Stimulated activated CD8-positive, alpha-beta memory T cell treated with anti-CD3 and anti-CD28 coated beads, Interleukin-12 subunit alpha, Interleukin-12 subunit beta, amount 100 ng/mL, for 4 hours (primary cell): ENCODE measurements at places on chromosomes 13 and 19.

- DNase-seq: no peak
These were observed 1994.2 kb upstream of the PCDH20 start for GRCh38 chr13:63409791-63410351.

GRCh38 chr19:47376589-47377144 lies 27.6 kb downstream of the DHX34 start:
- no peak for DNase-seq

GRCh38 chr19:30449673-30450072 lies 77.5 kb downstream of the ZNF536 start:
- DNase-seq: no peak

GRCh38 chr13:31433207-31433606 lies 233.4 kb downstream of the B3GLCT start:
- no peak for DNase-seq
